Right cardiac atrium (tissue), 5 donors: ENCODE measurements at places on chromosomes 1 and 21. TPM values are rescaled to one million over a fixed set of nuclear protein-coding genes. Genes with fewer than 3 reads are reported as not detected.

ADGRL4 gene
- polyA plus RNA-seq, result 9.9 TPM

TNNT2 gene
- 16,707 TPM for polyA plus RNA-seq

C1orf185 gene
- polyA plus RNA-seq, result not detected

TOMM20 gene
- 66.3 TPM for polyA plus RNA-seq

RIPK4 gene
- polyA plus RNA-seq, result 0.70 TPM

AIM2 gene
- 0.09 TPM for polyA plus RNA-seq

HES2 gene
- not detected for polyA plus RNA-seq

RPE65 gene
- 0.07 TPM for polyA plus RNA-seq

LCE2B gene
- polyA plus RNA-seq, result not detected

COX20 gene
- 121 TPM for polyA plus RNA-seq

LRRC8D gene
- polyA plus RNA-seq, result 3.6 TPM

RSPH1 gene
- not detected for polyA plus RNA-seq

UBE2U gene
- not detected for polyA plus RNA-seq

LCE2C gene
- polyA plus RNA-seq, result not detected

TPTE gene
- not detected for polyA plus RNA-seq

LRRC52 gene
- 0.05 TPM for polyA plus RNA-seq

TOMM40L gene
- polyA plus RNA-seq, result 31.9 TPM

OPRD1 gene
- polyA plus RNA-seq, result under 0.01 TPM

NCF2 gene
- 1.4 TPM for polyA plus RNA-seq
